ENCODE measurements at places on chromosomes 13 and 19. TPM values are rescaled to one million over a fixed set of nuclear protein-coding genes. Genes with fewer than 3 reads are reported as not detected.

The MEDAG gene
- total RNA-seq = 20.8 TPM

DNA sequence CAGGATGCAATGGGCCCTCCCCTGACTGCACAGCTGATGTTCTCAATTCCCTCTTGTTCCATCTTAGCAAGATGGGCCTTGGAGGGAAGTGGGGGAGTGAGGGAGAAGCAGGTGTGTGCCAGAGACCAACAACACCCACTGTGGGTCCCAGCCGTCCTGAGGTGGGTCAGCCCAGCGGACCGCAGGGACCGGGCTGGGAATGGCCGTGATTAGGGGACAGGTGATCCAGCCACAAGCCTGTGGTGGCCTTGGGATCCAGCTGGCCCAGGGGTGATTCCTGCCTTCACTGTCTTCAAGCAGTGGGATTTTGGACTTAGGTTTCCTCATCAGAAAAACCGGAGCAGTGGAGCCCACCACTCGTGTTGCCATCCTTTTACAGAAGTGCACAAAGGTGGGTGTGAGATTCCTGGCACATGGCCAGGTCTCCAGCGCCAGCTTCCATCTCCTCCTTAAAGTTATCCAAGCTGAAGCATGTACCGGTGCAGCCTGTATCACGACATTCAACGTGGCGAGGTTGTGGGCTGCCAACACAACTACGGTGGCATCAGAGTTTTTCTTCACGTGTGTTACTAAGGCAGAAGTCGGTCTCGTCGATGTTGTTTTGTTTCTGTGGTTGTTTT is 9.0 kb upstream of the ATP11A start:
- H3K4me1 ChIP-seq = no peaks in the 10 kb centered on the region
- no peak overlapping the region for H3K27ac ChIP-seq
- DNase-seq = no peak
- no peaks in the 10 kb centered on the region for H3K36me3 ChIP-seq

GRCh38 chr13:28286263-28286662 is 147.9 kb downstream of the PAN3 start:
- DNase-seq = no peak
- no peak overlapping the region for H3K27ac ChIP-seq

- no peak for DNase-seq
- H3K27ac ChIP-seq = no peak overlapping the region
- no peaks in the 10 kb centered on the region for H3K4me1 ChIP-seq
- no peaks in the 10 kb centered on the region for H3K27me3 ChIP-seq
Observed at GRCh38 chr19:23286477-23286876, 36.3 kb upstream of the ZNF724 start.

- H3K27ac ChIP-seq = peak overlapping the region; percentile 69
- DNase-seq = no peak
- no peaks in the 10 kb centered on the region for H3K36me3 ChIP-seq
- H3K4me1 ChIP-seq = no peaks in the 10 kb centered on the region
- H3K4me3 ChIP-seq = no peak overlapping the region
Observed at GRCh38 chr13:98226496-98226895, 49.4 kb upstream of the RNF113B start.

DNA sequence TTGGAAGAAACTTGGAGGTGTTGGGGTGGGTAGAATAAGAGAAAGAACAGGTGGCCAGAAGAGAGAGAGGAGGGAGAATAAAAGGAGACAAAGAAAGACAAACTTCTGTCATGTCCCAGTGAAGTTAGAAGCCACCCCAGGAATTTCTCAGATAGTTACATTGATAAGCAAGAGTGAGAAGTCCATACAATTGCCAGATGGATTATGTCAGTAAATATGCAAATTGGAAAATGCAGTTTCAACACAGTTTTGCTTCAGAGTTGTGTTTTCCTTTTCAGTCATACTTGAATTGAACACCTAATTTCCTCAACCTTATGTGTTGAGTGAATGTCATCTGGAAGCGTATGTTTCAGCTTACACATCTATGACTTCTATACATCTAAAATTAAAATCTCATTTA is 139.2 kb downstream of the RXFP2 start:
- no peak for DNase-seq
- H3K4me3 ChIP-seq = no peak overlapping the region
- no peaks in the 10 kb centered on the region for H3K4me1 ChIP-seq

GRCh38 chr13:111577208-111577828 is 256.9 kb downstream of the TEX29 start:
- H3K4me1 ChIP-seq = no peaks in the 10 kb centered on the region
- no peak for DNase-seq
- no peak overlapping the region for H3K4me3 ChIP-seq
- no peaks in the 10 kb centered on the region for H3K36me3 ChIP-seq

- no peaks in the 10 kb centered on the region for H3K4me1 ChIP-seq
- H3K4me3 ChIP-seq = peak within 1 kb of the TSS; percentile 93
- H3K36me3 ChIP-seq = no peaks in the 10 kb centered on the region
- DNase-seq = no peak
Observed at GRCh38 chr19:49766930-49767299, at the start of gene AP2A1. Gene AP2A1 (plus strand): TSS chr19:49767001. CDS start chr19:49767134, 133 bp downstream.

DNA sequence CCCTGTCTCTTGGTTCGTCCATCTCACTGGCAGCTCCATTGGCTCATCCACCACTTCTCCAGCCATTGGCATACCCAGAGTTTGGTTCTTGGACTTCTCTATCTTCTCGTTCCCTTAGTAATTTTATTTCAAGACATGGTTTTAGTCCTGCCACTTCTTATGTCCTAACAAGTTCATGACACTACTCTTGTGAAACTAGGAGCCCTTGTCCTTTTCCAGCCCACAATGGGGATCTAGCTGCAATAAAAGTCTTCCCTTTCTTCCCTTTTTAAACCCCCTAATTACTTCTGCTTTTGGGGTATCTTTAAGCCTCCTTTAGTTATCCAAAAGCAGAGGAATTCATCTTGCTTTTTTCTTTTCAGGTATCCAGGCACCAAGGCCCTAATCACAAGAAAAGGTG is 2.9 kb upstream of the RCBTB2 start:
- H3K36me3 ChIP-seq = no peaks in the 10 kb centered on the region
- H3K27ac ChIP-seq = no peak overlapping the region
- no peaks in the 10 kb centered on the region for H3K27me3 ChIP-seq
- no peak for DNase-seq
- peaks cover 4% of the 10 kb centered on the region for H3K4me1 ChIP-seq
- H3K4me3 ChIP-seq = no peak overlapping the region

The EDDM13 gene
- not detected for total RNA-seq

GRCh38 chr13:52760077-52760476 is 20.5 kb upstream of the CNMD start:
- no peak overlapping the region for H3K4me3 ChIP-seq
- H3K4me1 ChIP-seq = no peaks in the 10 kb centered on the region
- H3K27me3 ChIP-seq = no peaks in the 10 kb centered on the region
- no peaks in the 10 kb centered on the region for H3K36me3 ChIP-seq

- no peaks in the 10 kb centered on the region for H3K27me3 ChIP-seq
- no peak overlapping the region for H3K4me3 ChIP-seq
- peak overlapping the region; percentile 80 for H3K27ac ChIP-seq
- H3K4me1 ChIP-seq = peaks cover 21% of the 10 kb centered on the region
- H3K36me3 ChIP-seq = no peaks in the 10 kb centered on the region
Observed at GRCh38 chr19:38277969-38278680, 13.8 kb downstream of the SPINT2 start.

- DNase-seq = no peak
- H3K27ac ChIP-seq = no peak overlapping the region
- H3K4me1 ChIP-seq = no peaks in the 10 kb centered on the region
- no peaks in the 10 kb centered on the region for H3K27me3 ChIP-seq
Observed at GRCh38 chr13:37413161-37413560, 185.4 kb downstream of the POSTN start.

DNA sequence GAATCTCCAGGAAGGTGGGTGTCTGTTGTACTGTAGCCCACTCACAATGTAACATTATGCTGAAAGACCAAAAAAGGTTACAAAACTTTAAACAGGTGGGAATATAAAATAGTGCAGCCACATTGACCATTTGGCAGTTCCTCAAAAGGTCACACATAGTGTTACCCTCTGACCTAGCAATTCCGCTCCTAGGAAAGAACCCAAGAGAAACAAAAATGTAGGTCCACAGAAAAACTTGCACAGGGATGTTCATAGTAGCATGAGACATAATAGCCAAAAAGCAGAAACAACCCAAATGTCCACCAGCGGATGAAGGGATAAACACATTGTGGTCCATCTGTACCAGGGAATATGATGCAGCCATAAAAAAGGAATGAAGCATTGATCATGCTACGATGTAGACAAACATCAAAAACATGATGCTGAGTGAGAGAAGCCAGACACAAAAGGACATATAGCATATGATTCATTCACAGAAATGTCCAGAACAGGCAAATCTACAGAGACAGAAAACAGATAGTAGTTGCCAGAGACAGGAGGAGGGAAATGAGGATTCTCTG is 27.9 kb downstream of the CPAMD8 start:
- H3K4me1 ChIP-seq = no peaks in the 10 kb centered on the region
- no peak overlapping the region for H3K27ac ChIP-seq
- H3K4me3 ChIP-seq = no peak overlapping the region
- H3K36me3 ChIP-seq = no peaks in the 10 kb centered on the region
- no peak for DNase-seq
- no peaks in the 10 kb centered on the region for H3K27me3 ChIP-seq

DNA sequence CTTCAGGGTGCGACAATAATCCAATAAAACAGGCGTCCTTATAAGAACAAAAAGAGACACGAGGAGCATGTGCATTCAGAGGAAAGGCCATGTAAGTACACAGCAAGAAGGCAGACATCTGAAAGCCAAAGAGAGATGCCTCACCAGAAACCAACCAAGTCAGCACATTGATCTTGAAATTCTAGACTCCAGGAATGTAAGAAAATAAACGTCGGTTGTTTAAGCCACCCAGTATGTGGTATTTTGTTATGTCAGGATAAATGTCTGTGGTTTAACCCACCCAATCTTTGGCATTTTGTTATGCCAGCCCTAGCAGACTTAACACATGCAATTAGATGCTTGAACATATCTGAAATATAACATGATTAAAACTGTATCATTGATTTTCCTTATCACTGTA is 452.0 kb downstream of the SLITRK6 start:
- no peak overlapping the region for H3K4me3 ChIP-seq
- H3K4me1 ChIP-seq = no peaks in the 10 kb centered on the region
- DNase-seq = no peak
- H3K27me3 ChIP-seq = no peaks in the 10 kb centered on the region
- H3K27ac ChIP-seq = no peak overlapping the region

DNA sequence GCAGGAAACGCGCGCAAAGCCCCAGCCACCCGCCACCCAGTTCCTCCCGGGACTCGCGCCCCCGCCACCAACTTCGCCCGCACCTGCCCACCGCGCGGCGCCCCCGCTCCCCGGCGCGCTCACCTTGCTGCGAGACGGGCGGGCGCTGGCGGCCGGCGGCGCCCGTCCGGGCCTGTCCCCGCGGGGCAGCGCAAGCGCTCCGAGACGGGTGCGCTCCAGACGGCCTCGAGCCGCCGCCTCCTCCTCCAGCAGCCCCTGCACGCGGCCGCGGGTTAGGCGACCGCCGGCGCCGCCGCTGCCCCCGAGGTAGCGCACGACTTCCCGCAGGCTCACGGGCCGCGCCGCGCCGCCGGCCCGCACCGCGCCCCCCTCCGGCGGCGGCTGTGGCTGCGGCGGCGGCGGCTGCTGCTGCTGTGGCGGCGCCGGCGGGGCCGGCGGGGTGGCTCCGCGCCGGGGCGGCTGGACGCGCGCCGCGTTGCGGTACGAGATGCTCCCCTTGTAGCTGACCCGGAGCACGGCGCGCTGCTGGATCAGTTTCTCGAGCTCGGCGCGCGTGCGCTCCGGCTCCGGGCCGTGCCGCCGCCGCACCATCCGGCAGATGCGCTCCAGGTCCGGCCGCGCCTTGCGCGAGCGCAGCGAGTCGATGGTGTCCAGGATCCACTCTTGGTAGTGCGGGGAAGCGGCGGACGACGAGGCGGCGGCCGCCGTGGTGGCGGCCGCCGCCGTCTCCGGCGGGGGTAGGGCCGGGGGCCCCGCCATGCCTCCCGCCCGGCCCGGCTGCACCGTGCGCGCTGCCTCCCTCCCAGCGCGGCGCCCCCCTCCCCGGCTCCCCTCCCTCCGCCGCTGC is 666 bp downstream of the SAMD1 start:
- peak; percentile 53 for DNase-seq
- H3K36me3 ChIP-seq = no peaks in the 10 kb centered on the region
- H3K4me1 ChIP-seq = no peaks in the 10 kb centered on the region

DNA sequence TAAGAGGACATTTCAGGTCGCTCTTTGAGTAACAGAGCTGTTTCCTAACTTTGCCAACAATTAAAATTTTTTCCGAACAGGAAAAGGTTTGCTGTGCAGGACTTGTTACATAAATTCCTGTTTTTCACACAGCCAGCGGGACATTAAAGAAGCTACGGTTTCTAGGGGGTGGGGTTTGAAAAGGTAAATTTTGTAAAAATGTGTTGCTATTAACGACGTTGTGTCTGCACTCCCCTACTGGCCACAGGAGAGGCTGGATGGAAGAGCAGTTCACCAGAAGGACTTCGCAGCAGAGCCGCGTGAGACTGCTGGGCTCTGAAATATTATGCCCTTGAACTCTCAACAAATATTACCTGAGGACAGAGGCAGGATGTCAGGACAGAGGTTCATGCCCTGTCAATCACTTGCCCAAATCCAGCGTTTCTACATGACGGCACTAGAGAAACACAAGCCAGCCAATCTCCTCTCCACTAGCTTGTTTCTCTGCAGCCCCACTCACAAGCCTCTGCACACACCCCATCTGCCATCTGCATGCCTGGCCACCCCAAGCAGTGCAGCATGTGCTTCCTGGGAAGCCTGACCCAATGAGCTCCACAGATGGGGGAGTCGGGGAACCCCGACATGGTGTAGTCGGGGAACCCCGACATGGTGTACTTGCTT is 102.0 kb downstream of the FOXO1 start:
- H3K27ac ChIP-seq = peak overlapping the region; percentile 59
- H3K36me3 ChIP-seq = no peaks in the 10 kb centered on the region
- H3K4me1 ChIP-seq = peaks cover 5% of the 10 kb centered on the region

The NLRP9 gene
- total RNA-seq = not detected

The ZNF132 gene
- 4.4 TPM for total RNA-seq

GRCh38 chr19:50248826-50249225 is 45.4 kb downstream of the MYH14 start:
- no peak overlapping the region for H3K27ac ChIP-seq
- H3K36me3 ChIP-seq = no peaks in the 10 kb centered on the region
- no peak overlapping the region for H3K4me3 ChIP-seq
- DNase-seq = no peak

DNA sequence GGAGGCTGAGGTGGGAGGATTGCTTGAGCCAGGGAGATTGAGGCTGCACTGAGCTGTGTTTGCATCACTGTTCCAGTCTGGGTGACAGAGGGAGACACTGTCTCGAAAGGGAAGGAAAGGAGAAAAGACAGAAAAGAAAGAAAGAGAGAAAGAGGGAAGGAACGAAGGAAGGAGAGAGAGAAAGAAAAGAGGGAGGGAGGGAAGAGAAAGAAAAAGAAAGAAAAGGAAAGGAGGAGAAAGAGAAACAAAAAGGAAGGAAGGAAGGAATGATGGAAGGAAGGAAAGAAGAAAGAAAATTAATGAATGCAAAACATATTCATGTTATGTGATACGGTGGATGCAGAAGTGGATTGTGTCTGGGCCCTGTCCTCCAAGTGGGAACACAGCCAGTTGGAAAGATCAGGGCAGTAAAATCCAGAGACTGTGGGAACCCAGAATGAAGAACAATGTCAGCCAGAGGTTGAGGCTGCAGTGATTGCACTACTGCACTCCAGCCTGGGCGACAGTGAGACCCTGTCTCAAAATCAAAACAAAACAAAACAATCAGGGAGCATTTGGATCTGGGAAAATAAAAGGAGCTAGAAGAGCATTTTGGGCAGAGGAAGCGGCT is 6.2 kb downstream of the PHLDB3 start:
- H3K27ac ChIP-seq = no peak overlapping the region
- no peak for DNase-seq
- no peaks in the 10 kb centered on the region for H3K27me3 ChIP-seq
- no peaks in the 10 kb centered on the region for H3K4me1 ChIP-seq
- H3K36me3 ChIP-seq = no peaks in the 10 kb centered on the region

GRCh38 chr13:37886879-37887278 is 17.3 kb upstream of the TRPC4 start:
- H3K27me3 ChIP-seq = no peaks in the 10 kb centered on the region
- H3K4me1 ChIP-seq = no peaks in the 10 kb centered on the region
- no peaks in the 10 kb centered on the region for H3K36me3 ChIP-seq
- H3K4me3 ChIP-seq = no peak overlapping the region
- peak overlapping the region; percentile 67 for H3K27ac ChIP-seq
